Pulmonary artery endothelial cell (primary cell): ENCODE measurements at places on chromosomes 11 and 22. TPM values are rescaled to one million over a fixed set of nuclear protein-coding genes. Genes with fewer than 3 reads are reported as not detected.

The LDHAL6A gene
- total RNA-seq: not detected in 2 replicates

The LRRN4CL gene
- under 0.01 and 0.04 TPM in 2 replicates for total RNA-seq

The DNAJB7 gene
- total RNA-seq: not detected in 2 replicates

The SHANK2 gene
- under 0.01 TPM in 1 of 2 replicates, not detected in the other for total RNA-seq

The TRPM5 gene
- not detected in 2 replicates for total RNA-seq

The THAP12 gene
- 45.2 and 51.6 TPM in 2 replicates for total RNA-seq

The TRIM48 gene
- not detected in 2 replicates for total RNA-seq

The PLEKHB1 gene
- 0.26 and 0.42 TPM in 2 replicates for total RNA-seq

The DEUP1 gene
- not detected in 2 replicates for total RNA-seq

The MS4A12 gene
- not detected in 2 replicates for total RNA-seq

The YIF1A gene
- total RNA-seq: 146 and 204 TPM in 2 replicates

The CHRM1 gene
- total RNA-seq: not detected in 2 replicates

The CDK2AP2 gene
- 14.8 and 23.0 TPM in 2 replicates for total RNA-seq

The RRP8 gene
- total RNA-seq: 13.2 and 23.7 TPM in 2 replicates

The SF1 gene
- total RNA-seq: 74.6 and 107 TPM in 2 replicates

The RCOR2 gene
- 0.21 and 1.3 TPM in 2 replicates for total RNA-seq

The CHEK1 gene
- total RNA-seq: 36.1 and 56.6 TPM in 2 replicates

The SF3B2 gene
- total RNA-seq: 107 and 129 TPM in 2 replicates

The OSBP2 gene
- 5.9 and 7.3 TPM in 2 replicates for total RNA-seq
